Immature natural killer cell (primary cell): ENCODE measurements at places on chromosomes 16 and 17. TPM values are rescaled to one million over a fixed set of nuclear protein-coding genes. Genes with fewer than 3 reads are reported as not detected.
A peak's percentile ranks its signal among the peaks of the same experiment; 100 is the strongest.

DNA sequence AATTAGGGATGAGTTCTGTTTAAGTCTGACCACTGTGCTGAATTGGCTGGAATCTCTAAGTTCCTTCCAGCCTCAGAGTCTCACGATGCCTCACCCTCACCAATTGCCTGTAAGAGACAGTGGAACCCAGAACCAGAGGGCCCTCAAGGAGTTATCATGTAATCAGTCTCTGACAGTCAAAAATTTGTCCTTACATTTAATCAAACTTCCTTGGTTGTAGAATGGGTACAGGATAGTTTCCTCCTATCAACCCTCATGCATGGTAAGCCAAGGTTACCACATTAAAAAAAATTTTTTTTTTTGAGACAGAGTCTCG is 83.2 kb downstream of the CDK5R1 start:
- no peak for DNase-seq

DNA sequence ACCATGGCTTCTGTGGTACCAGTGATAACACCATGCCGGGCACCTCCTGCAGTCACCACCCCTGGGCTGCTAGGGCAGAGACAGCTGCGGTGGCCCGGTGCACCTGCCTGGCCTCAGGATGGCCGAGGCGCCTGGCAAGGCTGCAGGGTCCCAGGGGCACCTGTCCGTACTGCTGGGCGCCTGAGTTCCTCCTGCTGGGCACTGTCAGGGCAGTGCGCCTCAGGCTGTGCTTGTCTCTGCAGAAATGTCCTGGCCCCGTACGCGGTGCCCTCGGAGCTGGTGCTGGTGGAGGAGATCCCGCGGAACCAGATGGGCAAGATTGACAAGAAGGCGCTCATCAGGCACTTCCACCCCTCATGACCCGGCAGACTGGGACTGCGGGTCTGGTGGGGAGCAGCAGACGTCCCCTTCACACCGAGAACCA is 17.7 kb upstream of the CDH15 start:
- DNase-seq, result no peak

GRCh38 chr17:80797741-80798594 is 193.7 kb upstream of the CHMP6 start:
- DNase-seq, result no peak

DNA sequence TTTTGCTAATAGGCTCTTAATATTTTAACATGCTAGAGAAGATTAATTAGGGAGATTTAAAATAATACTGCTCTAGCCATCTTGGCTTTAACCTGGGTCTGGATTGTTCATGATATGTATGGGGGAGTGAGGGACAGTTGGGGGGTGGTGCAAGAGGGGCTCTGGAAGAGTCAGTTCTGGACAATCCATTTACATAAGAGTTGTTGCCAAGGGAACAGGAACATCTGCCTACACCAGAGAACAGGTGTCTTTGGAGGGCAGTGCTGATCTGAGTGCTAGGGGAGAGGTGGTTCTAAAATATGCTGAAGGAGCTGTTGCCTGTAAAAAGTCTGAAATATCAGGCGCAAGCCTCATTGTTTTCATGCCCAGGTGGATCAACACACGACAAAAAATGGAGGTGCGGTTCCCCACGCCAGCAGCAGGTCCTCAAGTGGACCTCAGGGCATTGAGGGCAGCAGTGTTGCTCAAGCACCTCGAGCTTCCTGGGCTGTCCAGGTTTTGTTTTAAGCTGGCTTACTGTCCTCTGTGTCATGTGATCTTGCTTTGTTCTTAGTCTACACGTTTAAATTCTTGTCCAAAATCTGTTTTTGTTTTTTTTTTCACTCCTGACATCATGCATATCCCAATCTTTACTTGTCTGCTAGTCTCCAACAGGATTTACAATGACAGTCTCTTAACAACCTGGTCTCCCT is 25.4 kb upstream of the WSB1 start:
- DNase-seq, result no peak

DNA sequence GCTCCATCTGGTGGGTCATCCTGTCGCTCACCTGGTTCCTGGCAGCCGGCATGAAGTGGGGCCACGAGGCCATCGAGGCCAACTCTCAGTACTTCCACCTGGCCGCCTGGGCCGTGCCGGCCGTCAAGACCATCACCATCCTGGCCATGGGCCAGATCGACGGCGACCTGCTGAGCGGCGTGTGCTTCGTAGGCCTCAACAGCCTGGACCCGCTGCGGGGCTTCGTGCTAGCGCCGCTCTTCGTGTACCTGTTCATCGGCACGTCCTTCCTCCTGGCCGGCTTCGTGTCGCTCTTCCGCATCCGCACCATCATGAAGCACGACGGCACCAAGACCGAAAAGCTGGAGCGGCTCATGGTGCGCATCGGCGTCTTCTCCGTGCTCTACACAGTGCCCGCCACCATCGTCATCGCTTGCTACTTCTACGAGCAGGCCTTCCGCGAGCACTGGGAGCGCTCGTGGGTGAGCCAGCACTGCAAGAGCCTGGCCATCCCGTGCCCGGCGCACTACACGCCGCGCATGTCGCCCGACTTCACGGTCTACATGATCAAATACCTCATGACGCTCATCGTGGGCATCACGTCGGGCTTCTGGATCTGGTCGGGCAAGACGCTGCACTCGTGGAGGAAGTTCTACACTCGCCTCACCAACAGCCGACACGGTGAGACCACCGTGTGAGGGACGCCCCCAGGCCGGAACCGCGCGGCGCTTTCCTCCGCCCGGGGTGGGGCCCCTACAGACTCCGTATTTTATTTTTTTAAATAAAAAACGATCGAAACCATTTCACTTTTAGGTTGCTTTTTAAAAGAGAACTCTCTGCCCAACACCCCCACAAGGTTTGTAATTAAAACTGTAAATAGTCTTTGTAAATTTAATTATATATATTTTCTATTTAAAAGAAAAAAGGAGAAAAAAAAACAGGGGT is 1.7 kb downstream of the FZD2 start:
- DNase-seq, result no peak

GRCh38 chr17:68178831-68179230 is 69.0 kb upstream of the AMZ2 start:
- DNase-seq, result no peak

DNA sequence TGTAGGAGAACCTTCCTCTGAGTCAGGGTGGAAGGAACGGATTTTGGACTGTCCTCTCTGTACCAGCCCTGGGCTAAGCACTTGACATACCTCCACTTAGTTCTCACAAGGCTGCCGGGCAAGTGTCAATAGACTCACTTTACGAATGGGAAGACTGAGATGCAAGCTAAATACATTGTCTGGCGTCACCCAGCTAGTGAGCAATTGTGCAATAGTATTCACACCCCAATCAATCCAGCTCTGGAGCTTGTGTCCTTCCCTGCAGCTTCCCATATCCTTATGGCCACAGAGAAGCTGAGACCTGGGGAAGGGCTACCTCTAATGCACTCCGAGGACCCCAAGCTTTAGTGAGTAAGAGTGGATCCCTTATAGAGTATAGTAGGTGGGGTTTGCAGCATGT is 39.8 kb downstream of the SLC6A2 start:
- DNase-seq, result no peak

GRCh38 chr17:47286198-47286914 is 32.7 kb downstream of the ITGB3 start:
- no peak for DNase-seq

- DNase-seq, result no peak
Measured at GRCh38 chr16:4918781-4919251, 18.1 kb downstream of the PPL start.

GRCh38 chr17:64060331-64060730 is 39.9 kb upstream of the ICAM2 start:
- DNase-seq, result peak; percentile 26

DNA sequence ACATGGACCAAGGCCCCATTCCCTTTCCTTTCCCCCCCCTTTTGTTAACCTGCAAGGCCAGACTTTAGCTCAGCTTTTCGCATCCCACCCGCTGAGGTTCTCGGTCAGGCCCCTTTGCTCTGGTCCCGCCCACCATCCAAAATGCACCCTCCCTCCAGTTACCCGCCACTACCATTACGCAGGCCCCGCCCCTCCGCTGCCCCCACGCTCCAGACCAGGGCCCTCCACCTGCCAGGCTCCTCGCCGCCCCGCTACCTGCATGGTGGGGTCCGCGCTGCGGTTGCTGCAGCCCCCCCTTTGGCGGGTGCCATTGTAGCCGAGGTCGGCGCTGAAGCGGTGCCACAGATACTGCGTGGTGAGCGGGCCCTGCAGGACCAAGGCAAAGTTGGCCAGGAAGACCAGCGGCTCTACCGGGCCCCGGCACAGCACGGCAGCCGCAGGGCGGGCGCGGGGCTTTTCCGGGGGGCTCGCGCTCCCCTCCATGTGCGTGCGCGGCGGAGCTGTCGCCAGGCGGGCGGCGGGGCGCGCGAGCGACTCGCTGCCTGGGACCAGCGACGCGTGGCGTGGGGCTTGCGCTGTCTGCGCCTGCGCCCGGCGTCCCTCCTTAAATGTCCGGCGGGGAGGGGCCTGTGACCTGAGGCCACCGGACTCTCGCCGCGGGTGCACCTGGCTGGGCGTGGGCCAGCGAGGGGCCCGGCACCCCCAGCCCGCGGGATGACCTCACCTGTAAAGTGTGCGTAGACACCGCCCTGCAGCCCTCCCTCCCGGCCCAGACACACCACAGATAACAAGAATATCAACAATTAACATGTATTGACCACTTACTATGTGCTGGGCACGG is at the start of gene SLC46A1:
TSS of gene SLC46A1 (minus strand) at position 581 of the 841 bp plus-strand sequence. CDS start at position 483, 98 bp downstream.
- DNase-seq, result no peak

GRCh38 chr16:10428433-10429168 is 42.7 kb downstream of the ATF7IP2 start:
- no peak for DNase-seq

DNA sequence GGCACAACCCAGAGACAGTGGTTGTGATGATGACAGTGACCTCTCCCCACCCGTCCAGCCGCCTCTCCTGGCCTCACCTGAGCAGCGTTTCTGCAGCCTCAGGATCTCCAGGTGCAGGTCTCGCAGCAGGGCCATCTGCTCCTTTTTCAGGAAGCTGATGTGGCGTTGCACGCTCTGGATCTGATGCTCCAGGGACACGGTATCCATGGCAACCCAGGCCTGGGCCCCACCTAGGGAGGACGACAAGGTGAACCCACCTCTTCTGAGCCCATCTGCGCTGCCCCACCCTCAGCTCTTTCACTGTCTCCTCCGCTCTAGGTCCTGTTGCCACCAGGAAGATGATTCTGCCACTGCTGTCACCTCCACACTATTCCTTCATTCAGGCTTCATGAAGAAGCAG is 14.5 kb downstream of the CCDC92B start:
- no peak for DNase-seq

DNA sequence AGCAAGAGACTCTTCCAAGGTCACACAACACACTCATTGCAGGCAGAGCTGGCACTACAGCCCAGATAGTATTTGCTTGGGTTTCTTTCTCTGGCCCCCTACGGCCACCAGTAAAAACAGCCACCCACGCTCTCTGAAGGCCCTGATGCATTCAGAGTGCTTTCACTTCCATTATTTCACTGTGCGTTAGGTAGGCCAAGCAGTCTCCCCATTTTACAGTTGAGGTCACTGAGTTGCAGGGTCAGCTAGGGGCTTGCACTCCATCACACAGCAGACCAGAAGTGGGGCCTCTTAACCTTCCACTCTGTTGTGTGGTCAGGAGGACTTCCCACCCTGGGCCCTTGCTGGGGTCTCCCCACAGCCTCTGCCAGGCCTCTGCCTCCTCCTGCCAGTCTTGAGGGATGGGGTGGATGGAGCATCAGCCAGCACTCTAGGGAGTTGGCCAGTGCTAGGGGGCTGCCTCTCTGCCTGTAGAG is 2.5 kb downstream of the TBX21 start:
- no peak for DNase-seq

DNA sequence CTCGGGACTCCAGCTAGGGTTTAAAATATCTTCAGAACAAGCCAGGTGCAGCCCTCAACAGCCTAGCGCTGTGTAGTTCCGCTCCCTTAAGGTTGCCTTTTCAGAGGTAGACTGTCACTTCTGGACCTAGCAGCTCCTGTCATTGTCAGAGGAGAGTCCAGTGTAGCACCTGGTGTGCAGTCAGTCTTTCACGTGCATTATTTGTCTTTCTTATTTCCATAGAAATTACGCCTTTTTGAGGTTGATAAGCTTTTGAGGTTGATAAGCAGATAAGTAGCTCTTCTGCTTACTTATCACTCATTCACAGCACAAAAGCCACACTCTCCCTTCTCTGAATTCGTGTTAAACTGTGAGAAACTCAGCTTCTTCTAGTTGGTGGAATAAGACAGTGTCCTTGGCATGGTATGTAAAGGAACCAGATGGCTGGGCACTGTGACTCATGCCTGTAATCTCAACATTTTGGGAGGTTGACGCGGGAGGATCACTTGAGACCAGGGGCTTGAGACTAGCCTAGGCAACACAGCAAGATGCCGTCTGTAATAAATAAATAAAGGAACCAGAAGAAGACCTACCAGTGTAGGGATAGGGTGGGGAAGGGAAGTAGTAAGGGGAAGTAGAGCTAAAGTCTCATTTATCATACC is 10.2 kb downstream of the EEF2K start:
- no peak for DNase-seq

DNA sequence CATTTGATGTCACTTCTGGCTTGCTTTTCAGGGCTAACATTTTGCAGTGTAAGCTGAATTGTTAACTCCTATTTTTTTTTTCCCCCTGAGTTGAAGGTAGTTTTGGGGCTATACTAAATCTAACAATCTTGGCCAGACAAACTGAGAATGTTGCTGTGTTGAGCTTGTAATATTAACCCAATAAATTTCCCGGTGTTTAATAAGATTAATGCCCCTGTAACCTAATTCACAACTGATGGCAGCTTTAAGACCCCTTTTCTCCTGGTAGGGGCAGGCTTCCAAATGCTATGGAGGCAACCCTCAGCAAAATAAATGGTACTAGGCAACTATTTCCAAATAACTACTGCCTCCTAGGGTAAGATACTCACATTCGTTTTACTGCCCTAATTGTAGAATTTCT is 549.6 kb upstream of the KIF2B start:
- no peak for DNase-seq

DNA sequence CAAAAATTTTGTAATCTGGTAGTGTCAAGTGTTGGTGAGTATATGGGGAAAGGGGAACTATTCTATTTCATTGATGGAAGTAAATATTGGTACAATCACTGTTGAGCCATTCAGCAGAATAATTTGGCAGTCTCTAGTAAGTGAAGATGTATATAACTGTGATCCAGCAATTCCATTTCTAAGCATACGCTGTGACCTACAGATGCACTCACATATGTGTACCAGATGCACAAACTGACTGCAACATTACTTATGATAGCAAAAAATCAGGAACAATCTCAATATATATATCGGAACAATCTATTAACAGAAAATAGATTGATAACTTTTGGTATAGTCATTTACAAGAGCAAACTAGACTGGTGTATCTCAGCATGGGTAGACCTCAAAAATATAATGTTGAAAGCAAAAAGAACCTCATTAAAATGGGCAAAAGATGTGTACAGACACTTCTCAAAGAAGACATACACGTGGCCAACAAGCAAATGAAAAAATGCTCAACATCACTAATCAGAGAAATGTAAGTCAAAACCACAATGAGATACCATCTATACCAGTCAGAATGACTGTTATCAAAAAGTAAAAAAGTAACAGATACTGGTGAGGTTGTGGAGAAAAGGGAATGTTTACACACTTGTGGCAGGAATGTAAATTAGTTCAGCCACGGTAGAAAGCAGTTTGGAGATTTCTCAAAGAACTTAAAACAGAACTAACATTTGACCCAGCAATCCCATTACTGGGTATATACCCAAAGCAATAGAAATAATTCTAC is 20.7 kb downstream of the ADAP2 start:
- no peak for DNase-seq

Gene KRTAP9-4
- not detected for polyA plus RNA-seq

Gene KRTAP2-1
- polyA plus RNA-seq, result not detected

Gene ABCC11
- 0.07 TPM for polyA plus RNA-seq

Gene RPS15A
- polyA plus RNA-seq, result 767 TPM

Gene CCL7
- not detected for polyA plus RNA-seq

Gene TMEM235
- not detected for polyA plus RNA-seq

Gene HBZ
- not detected for polyA plus RNA-seq

Gene KRTAP16-1
- polyA plus RNA-seq, result 0.17 TPM

Gene TBC1D3E
- polyA plus RNA-seq, result not detected
